ENCODE measurements at places on chromosomes 4 and X. TPM values are rescaled to one million over a fixed set of nuclear protein-coding genes. Genes with fewer than 3 reads are reported as not detected.

The REST gene
- total RNA-seq, result 42.6 TPM

The GPR82 gene
- not detected for total RNA-seq

The FGFR3 gene
- 31.7 TPM for total RNA-seq

The PTTG2 gene
- total RNA-seq, result not detected

The MAGEA12 gene
- not detected for total RNA-seq

The FATE1 gene
- total RNA-seq, result not detected

The CENPU gene
- total RNA-seq, result 28.2 TPM

The TMEM35A gene
- not detected for total RNA-seq

The AMBN gene
- total RNA-seq, result not detected

The COQ2 gene
- total RNA-seq, result 20.6 TPM

The GAGE2A gene
- 0.52 TPM for total RNA-seq

The CT45A2 gene
- not detected for total RNA-seq

Data from HCT116 (cell line).